NCI-H187 (cell line): ENCODE measurements at places on chromosomes 12 and 14.

- DNase-seq = no peak
Observed at GRCh38 chr12:108305520-108305919, 33.6 kb downstream of the CMKLR1 start.

GRCh38 chr14:59236195-59236594 is 47.7 kb downstream of the DAAM1 start:
- no peak for DNase-seq

GRCh38 chr12:105587237-105587636 is 256.7 kb downstream of the C12orf75 start:
- no peak for DNase-seq

GRCh38 chr12:51192284-51192671 is 19.3 kb upstream of the TFCP2 start:
- DNase-seq = no peak

- no peak for DNase-seq
Observed at GRCh38 chr14:105335735-105336476, 21.4 kb downstream of the PACS2 start.
